ENCODE measurements at places on chromosomes 1 and 21.

- no peak for DNase-seq
Observed at GRCh38 chr1:117818456-117818855, 111.0 kb downstream of the GDAP2 start.

DNA sequence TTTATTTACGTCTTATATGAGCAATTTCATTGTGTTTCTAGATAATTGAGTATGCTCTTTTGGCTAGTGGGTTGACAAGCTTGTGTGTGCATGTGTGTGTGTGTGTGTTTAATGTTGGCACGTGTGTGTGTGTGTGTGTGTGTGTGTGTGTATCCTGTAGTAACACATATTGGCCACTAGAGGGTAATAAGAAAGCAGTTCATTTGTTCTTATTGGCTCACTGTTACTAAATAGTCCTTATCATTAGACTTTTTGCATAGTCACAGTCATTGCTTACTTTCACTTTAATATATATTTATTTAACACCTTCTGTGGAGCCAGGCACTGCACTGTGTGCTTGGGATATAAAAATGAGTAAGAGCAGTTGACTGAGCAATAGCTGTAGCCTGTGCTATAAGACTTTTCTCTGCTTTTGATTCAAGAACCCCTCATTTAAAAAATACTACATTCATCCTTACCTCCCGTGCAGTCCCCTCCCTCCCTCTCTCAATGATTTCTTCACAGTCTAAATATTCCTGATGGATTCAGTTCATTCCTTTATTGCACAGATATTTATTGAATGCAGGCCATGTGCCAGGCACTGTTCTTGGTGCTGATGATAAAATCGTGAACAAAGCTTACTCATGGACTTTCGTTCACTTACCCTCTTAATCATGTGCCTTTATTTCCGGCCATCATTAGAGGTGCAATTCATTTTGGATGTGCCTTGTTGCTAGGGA, 96.7 kb downstream of the DYRK1A start:
- DNase-seq: peak; percentile 32

- no peak for DNase-seq
Observed at GRCh38 chr1:155834296-155834926, 22.6 kb downstream of the GON4L start.

GRCh38 chr1:230641346-230641745, 935 bp upstream of the COG2 start:
- DNase-seq: no peak

DNA sequence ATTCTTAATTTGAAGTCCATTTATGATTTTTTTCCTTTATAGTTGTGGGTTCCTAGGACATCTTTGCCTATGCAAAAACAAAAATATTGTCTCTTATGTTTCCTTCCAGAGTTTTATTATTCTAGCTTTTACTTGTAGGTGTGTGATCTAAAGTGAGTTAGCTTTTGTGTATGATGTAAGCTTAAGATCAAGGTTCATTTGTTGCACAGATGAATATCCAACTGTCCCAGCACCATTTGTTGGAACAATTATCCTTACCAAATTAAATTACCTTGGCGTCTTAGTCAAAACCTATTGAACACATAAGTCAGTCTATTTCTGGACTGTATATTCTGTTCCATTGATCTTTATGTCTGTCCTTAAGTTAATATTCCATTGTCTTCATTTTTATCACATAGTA, 337.6 kb downstream of the ZP4 start:
- DNase-seq: no peak

DNA sequence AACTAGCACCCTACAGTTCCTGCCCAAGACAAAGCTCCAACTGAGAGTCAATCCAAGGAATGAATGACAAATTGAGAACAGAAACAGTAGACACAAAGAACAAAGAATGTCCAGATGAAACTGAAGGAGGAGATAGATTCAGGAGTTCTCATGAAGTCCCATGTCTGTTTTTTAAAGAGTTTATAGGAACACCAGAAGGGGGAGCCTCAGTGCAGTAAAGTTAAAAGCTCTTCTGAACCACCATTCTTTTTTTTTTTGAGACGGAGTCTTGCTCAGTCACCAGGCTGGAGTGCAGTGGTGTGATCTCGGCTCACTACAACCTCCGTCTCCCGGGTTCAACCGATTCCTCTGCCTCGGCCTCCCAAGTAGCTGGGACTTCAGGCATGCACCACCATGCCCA, 323.6 kb downstream of the MRPL39 start:
- DNase-seq: peak; percentile 17

- peak; percentile 41 for DNase-seq
Observed at GRCh38 chr1:35707601-35708440, 10.9 kb downstream of the C1orf216 start.

- DNase-seq: peak; percentile 67
Observed at GRCh38 chr1:177219554-177220458, 49.0 kb downstream of the BRINP2 start.

DNA sequence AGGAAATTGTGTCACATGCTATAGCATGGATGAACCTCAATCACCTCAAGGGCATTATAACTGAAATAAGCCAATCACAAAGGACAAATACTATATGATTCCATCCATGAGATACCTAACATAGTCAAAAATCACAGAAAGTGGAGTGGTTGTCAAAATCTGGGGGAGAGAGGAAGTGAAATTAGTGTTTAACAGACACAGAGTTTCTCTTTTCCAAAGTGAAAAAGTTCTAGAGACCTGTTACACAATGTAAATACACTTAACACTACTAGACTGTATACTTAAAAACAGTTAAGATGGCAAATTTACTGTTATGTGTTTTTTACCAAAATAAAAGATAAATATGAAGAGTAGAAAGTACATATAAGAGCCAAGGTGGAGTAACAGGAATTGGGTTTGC, 31.8 kb downstream of the ZNF644 start:
- no peak for DNase-seq

GRCh38 chr1:246152986-246153431, 354.1 kb downstream of the SMYD3 start:
- no peak for DNase-seq

GRCh38 chr1:227780101-227781044, 35.1 kb upstream of the PRSS38 start:
- DNase-seq: no peak

- DNase-seq: no peak
Observed at GRCh38 chr1:213154056-213154685, 103.1 kb downstream of the RPS6KC1 start.

GRCh38 chr1:113811888-113812660, at the start of gene RSBN1:
TSS of gene RSBN1 (minus strand) at chr1:113812476. CDS start at chr1:113812412, 64 bp downstream.
- DNase-seq: peak; percentile 99

- no peak for DNase-seq
Observed at GRCh38 chr1:158248118-158248517, 6.1 kb upstream of the CD1A start.

GRCh38 chr1:60345621-60346020, 272.1 kb upstream of the C1orf87 start:
- no peak for DNase-seq

DNA sequence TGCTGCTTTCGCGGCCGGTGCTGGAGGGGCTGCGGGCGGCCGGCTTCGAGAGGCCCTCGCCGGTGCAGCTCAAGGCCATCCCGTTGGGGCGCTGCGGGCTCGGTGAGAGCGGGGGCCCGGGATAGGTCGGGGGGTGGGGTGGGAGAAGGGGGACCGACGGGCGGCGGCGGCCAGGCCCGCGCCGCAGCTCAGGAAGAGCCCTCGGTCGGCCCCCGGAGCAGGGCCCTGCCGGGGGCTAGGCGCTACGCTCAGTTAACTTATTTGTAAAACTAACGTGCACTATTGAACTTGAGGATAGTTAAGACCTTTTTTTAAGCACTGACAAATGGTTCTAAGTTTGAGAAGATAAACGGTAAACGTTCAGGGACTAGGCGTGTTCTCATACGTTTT, 418 bp downstream of the DDX20 start:
- DNase-seq: no peak

DNA sequence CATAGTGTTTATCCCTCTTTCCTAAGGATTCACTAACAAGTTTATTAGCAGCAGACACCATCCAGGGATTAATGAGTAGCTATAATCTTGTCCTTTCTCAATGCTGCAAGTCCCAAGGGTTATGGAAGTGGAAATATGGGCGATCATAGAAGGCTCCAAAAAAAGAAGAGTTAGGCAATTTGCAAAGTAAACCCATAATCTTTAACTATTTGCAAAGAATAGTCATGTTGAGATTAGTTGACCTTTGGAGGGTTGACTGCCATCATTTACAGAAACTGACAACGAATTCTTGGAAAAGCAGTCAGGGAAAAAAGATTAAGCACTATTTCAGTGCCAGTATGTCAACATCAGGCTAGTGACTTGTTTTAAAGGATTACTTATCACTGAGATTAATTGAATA, 169.9 kb downstream of the KCNT2 start:
- peak; percentile 23 for DNase-seq

DNA sequence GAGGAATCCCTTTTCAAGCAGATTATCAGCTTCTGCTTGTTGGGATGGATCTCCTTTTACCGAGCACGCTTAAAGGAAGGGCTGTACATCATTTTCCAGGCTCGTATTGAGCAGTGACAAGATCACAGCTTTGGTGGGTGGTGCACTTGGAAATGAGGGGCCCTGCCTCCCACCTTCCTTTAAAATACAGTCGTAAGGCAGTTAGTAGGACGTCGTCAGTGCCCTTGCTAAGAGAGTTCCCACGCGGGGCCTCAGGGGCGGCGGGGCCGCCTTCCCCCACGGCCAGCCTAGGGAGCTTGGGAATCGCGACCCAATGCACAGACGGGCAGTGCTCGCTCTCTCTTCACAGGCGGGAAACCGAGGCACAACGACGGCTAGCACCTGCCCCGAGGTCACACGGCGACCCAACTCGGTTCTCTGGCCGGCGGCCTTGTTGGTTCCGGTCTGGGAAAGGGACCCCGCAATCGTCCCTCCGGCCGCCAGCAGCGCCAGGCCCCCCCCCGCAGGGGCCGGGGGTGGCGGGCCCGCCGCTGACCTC, 58.6 kb downstream of the H3-3A start:
- no peak for DNase-seq

GRCh38 chr1:96596226-96596922, 125.2 kb upstream of the PTBP2 start:
- DNase-seq: peak; percentile 5

GRCh38 chr1:177941976-177942375, 27.9 kb downstream of the SEC16B start:
- no peak for DNase-seq

DNA sequence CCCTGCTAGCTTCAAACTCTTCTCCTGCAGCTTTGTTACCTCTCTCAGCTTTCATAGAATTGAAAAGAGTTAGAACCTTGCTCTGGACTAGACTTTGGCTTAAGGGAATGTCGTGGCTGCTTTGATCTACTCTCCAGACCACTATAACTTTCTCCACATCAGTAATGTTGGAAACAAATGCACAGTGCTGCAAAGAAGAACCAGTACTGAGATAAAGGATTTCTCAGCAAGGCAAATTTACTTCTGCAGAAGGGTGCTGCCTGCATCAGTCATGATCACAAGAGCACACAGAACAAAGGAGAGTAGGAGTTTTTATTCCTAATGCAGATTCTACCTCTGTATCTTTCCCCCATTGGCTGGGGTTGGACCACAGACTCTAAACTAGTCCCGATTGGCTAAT, 621.6 kb upstream of the CHRM3 start:
- no peak for DNase-seq

- DNase-seq: no peak
Observed at GRCh38 chr1:172482044-172482443, 38.2 kb upstream of the PIGC start.

DNA sequence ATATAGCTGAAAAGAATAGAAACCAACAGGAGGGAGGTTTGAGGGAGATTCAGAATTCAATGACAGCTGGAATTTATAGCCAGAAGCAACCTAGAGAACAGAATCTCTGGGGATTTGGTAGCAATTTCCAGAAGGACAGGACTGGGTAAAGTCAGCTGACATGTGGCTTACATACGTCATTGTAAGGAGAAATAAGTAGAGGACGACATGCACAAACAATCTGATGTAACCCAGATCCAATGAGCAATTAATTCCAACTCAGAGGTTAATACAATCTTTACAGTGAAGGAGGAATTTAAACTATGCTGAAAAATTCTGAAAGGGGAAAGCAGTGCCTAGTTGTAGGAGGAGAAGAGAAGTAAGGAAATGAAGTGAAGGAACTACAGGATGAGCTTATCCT, 383.9 kb downstream of the PTBP2 start:
- DNase-seq: peak; percentile 30

DNA sequence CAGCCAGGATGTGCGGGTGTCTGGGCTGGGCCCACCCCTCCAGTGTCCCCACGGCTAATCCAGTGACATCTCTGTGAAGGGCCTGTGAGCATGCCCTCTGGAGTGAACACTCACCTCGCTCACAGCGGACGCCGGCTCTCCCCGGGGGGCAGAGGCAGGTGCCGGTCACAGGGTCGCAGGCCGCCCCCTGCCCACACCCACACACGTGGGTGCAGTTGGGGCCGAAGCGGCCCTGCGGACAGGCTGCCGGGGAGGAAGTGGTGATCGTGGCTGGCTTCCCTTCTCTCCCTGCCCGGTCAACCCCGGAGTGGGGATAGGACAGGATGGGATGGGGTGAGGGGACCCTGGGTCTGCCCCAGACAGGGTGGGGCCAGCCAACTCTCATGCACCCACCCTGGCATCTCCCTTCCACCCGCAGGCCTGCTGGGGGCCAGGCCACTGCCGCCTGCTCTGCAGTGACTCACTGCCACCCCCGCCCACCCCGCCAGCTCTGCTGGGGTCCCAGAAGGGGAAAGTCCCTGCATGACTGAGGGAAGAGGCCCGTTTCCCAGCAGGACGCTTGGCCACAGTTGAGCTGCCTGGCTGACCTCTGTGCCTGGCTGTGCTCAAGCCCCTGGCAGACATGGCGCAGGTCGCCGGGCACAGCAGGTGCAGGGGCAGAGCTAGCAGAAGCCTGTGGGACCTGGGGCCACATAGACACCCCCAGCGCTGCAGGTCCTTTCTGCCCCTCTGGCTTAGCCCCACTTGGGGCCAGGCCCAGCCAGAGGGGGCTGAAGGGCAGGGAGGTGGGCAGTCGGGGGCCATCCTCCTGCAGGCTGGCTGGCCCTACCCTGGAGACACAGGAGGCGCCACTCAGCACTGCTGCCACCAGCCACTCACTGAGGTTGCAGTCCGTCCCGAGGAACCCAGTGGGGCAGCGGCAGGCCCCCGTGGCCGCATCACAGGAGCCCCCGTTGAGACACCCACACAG, 41.6 kb downstream of the ARHGEF16 start:
- DNase-seq: no peak

GRCh38 chr1:170460414-170461155, 71.4 kb upstream of the GORAB start:
- peak; percentile 12 for DNase-seq

GRCh38 chr1:64179588-64179987, 23.8 kb upstream of the UBE2U start:
- DNase-seq: no peak

- DNase-seq: no peak
Observed at GRCh38 chr1:12067900-12068821, 5.1 kb downstream of the TNFRSF8 start.

Data from NCI-H524 (cell line).